ENCODE measurements at places on chromosomes 1 and 21.

DNA sequence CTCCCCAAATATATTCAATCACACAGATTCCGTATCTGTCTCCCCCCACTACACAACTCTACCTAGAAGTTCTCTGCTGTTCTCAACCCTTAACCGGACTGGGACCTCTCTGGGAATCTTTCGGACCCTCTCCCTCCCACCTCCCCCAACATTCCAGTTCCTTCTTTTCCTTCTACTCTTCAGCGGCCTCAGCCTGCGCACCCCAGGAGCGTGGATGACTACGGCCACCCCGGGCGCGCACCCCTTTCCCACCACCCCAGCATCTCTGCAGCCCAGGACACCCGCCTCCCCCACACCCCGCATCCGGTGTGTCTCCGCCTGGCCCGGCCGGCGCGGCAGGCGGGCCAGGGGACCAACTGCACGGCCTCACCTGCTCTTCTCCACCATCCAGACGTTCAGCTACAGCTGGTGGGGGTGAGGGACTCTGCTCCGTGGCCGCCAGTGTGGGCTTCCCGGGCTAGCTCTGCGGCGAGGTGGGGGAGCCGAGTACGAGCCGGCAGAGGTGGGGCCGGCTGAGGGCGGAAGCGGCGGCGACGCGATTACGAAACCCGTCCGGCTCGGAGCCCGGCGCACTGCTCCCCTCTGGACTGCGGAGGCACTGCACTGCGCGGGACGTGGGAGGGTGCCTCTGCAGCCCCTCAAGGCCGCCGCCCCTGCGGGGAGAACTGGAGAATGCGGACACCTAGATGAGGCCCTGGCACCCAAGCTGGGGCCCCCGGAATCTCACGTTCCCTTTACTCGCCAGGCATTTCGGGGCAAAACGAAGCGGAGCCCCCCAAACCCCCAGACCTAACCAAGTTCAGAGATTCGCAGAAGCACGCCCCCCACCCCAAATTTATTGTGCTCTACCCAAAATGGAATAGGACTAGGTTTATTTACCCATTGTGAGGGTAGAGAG, at the start of gene CDC42SE1:
CDC42SE1 (minus strand) TSS at position 514 of the 898 bp plus-strand sequence. CDS start 3,892 bp downstream, outside the sequence.
- peak; percentile 93 for DNase-seq

- DNase-seq = no peak
Observed at GRCh38 chr1:10583641-10584040, 108.9 kb downstream of the PEX14 start.

DNA sequence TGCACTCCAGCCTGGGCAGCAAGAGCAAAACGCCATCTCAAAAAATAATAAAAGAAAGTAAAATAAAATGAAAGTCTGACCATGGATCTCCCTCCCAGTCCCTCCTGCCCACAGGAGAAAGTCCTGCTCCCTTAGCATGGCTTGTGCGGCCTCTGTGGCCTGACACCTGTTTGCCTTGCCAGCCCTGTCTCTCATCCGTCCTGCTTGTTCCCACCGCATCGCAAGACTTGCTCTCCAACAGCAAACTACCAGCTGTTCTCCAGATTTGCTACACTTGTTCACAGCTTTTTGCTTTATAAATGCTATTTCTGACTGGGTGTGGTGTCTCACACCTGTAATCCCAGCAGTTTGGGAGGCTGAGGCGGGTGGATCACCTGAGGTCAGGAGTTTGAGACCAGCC, 2.7 kb downstream of the ETV3L start:
- DNase-seq = no peak

GRCh38 chr21:25494804-25495203, 112.5 kb downstream of the MRPL39 start:
- no peak for DNase-seq

GRCh38 chr1:25795211-25795610, 4.8 kb upstream of the SELENON start:
- DNase-seq = no peak

- no peak for DNase-seq
Observed at GRCh38 chr1:46606255-46606965, 2.3 kb upstream of the MKNK1 start.

DNA sequence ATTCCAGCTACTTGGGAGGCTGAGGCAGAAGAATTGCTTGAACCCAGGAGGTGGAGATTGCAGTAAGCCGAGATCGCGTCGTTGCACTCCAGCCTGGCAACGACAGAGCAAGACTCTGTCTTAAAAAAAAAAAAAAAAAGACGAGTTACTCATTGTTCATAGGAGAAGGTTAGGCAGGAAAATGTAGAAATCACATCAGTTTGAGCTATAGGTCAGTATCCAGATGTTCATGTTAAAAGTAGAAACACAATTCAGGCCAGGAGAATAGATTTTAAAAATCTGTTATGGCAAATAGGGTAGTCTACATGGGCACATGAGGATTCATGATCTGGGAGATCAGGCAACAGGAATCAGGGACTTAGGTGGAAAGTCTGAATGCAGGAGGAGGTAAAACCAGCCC, 57.7 kb downstream of the SELENOF start:
- no peak for DNase-seq

- no peak for DNase-seq
Observed at GRCh38 chr1:25356848-25357247, 18.7 kb downstream of the TMEM50A start.

GRCh38 chr1:111436726-111437125, 9.2 kb upstream of the OVGP1 start:
- DNase-seq = no peak

DNA sequence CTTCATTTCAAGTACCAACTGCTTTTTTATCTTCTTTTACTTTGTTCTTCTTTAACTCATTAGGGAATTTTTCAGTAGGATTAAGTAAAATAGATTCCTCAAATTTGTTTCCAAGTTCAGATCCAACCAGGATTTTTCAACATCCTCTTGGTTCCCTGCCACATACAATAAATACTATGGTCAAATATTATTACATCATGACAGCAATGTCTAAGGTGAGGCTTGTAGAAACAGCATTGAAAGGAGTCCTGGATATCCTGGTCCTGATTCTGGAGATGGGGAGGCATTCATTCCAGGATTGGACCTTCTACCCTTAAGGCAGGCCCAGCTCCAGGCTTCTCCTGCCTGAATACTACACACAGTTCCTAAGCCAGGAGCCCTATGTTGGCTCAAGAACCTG, 80.2 kb upstream of the F3 start:
- DNase-seq = no peak

DNA sequence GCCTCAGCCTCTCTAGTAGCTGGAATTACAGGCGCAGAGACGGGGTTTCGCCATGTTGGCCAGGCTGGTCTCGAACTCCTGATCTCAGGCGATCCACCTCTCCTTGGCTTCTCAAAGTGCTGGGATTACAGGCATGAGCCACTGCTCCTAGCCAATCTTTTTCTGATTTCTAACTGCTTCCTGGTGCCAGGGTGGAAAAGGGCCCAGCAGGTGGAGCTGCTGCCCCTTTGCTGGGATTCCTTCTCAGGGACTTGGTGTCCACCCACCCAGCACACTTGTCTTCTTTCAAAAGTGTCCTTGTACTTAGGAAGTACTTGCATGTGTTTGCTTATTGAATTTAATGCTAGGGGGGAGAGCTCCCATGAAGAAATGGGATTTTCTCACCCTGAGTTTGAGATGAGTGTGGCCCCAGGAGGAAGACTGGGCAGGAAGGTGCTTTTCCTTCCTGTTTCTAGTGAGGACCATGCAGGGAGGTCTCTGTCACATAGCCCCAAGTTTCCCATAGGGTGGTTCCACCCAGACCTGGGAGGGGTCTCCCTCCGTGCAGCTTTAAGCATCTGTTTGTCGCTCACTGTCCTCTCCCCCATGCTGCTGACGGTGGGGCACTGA, 14.2 kb downstream of the UTP11 start:
- peak; percentile 55 for DNase-seq

DNA sequence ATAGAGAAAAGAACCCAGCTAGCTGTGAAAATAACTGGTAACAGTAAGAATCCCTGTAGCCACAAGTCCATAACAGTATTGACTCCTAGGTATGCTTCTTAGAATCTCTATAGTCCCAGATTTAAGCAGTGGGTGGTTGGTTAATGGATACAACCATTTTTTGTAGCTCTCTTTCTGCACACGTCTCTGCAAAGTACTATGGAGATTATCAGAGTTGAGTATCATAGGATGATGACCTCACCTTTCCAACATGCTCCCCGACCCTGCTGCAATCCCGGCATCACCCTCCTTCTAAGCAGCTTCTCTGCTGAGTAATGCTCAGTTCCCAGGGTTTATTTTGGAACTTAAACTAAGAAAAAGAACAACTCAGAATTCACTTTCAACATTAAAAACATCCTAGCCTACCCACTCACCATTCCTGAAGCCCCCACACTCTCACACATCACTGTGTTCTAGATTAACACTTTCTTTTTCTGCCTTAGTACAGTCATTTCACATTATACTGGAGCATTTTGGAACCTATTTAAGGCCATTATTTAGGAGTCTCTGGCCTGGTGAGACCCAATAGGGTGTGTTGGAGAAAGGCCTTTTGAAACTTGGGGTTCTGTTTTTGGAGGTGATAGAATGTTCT, 2.7 kb downstream of the MLLT11 start:
- no peak for DNase-seq

DNA sequence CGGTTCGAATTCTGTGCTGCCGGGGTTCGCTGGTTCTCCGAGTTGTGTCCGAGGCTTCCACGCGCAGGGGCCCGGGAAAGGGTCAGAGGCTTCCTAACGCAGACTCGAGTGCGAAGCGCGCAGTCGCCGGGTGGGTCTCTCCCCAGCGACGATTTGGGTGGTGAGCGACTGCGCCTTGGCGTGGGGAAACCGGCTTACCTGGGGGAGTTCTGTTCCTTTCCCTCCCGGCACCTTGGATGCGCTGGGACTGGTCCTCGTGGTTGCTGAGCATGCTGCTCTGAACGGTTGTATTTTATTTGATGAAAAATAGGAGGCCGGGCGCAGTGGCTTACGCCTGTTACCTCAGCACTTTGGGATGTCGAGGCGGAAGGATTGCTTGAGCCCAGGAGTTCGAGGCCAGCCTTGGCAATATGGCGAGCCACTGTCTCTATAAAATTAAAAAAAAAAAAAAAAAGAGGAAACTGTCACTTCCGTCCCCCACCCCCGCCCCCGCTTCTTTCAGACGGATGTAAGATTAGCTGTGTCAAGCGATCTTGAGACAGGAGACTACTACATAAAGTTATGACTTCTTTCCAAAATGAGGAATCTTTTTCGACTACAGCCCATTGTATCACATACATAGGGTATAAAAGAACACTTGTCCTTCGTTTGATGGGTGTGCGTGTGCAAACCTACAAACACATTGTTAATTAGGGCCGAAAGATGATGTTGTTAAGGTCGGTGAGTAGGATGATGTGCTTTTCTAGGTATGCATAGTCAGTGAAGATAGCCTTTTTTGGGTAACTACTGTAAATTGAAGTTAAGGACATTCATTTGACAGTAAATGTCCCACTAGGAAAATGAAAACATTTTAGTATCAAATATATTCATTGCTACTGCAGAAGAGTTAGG, at the start of gene CCDC18:
CCDC18 (plus strand) TSS at position 2 of the 891 bp plus-strand sequence. CDS start 2,638 bp downstream, outside the sequence.
- peak; percentile 11 for DNase-seq

DNA sequence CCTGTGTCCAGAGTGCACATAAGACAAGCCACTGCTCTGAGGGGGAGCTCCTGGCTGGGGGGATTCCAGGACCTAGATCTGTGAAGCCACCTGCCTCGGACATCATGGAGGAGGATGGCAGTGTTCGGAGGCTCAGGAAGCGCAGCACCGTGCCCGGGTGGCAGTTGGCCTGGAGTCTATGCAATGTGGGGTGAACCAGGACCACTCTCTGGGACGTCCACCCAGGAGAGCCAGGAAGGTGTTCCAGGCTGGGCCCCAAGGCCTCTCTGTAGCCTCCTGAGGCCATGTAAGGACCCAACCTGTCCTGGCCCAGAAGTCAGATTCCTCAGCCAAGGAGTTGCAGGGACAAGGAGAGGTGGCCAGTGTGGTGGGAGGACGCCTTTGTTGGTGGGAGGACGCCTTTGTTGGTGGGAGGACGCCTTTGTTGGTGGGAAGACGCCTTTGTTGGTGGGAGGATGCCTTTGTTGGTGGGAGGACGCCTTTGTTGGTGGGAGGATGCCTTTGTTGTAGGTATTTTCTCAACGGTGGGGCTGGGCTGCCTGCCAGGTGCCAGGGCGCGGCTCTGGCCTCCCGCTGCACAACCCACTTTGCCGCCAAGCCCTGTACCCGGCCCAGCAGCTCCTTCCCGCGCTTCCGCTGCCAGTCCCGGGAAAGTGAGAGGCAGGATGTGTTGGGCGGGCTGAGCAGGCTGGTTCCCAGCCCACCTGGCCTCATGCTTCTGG, 30.6 kb upstream of the BMP8B start:
- no peak for DNase-seq

- DNase-seq = no peak
Observed at GRCh38 chr1:24074817-24075589, 36.9 kb downstream of the MYOM3 start.

GRCh38 chr1:161725908-161726472, 4.6 kb downstream of the FCRLB start:
- peak; percentile 66 for DNase-seq

GRCh38 chr1:216186816-216187215, 236.4 kb downstream of the USH2A start:
- DNase-seq = peak; percentile 41

GRCh38 chr1:48841461-48841860, 64.8 kb upstream of the BEND5 start:
- no peak for DNase-seq

DNA sequence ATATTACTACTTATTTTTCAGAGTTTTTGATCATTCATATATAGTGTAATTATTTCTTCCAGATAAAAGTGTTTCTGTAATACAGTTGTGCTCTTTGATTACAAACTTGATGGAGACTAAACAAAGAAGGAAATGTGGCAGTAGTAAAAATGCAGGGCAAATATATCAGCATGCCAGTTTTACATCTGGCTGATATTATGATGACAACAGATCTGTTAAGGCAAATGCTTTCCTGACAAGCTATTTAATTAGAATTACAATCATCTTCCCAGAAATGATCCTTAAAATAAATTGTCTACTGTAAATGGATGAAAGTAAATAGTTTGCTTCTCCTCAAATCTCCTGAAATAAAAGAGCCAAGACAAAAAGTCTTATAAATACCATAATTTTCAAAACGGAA, 1659.8 kb downstream of the BRINP3 start:
- DNase-seq = no peak

GRCh38 chr1:101175886-101176285, 60.9 kb upstream of the S1PR1 start:
- DNase-seq = no peak

GRCh38 chr1:10736634-10737586, 59.5 kb downstream of the CASZ1 start:
- no peak for DNase-seq

GRCh38 chr1:212124690-212125582, 89.4 kb downstream of the DTL start:
- no peak for DNase-seq

DNA sequence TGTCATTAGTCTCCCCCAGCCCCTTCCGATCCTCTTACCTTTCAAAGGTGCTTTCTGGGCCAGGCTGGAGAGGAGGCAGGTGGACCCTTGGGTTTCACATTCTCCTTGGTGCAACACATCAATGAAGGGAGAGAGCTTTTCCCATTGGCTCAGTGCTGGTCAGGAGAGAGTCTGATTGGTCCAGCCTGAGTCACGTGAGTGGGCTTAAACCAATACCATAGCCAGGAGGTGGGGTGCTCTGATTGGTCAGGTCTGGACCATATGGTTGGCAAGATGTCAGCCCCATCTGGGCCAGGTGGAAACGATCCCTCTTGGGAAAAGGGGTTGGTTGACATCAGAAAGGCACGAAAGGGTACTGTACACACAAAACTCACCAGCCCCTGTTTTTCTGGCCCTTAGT, 44.8 kb upstream of the ABCG1 start:
- DNase-seq = no peak

Measured in HEK293T (cell line).